A549 treated with ZK216348 at 1 μM for 4 hours (cell line): ENCODE measurements at places on chromosomes 13 and 19. TPM values are rescaled to one million over a fixed set of nuclear protein-coding genes. Genes with fewer than 3 reads are reported as not detected.

Gene ZNF135
- not detected in 5 replicates for total RNA-seq

Gene PABPC3
- total RNA-seq = 0.12 to 0.23 TPM (median 0.19 TPM) in 4 of 5 replicates, not detected in the other

Gene IGFL1
- total RNA-seq = 1.3 to 3.8 TPM (median 2.4 TPM) in 5 replicates

Gene C19orf85
- total RNA-seq = not detected in 5 replicates

Gene PSG2
- total RNA-seq = not detected in 5 replicates

Gene NLRP5
- total RNA-seq = not detected in 5 replicates

Gene ENOX1
- total RNA-seq = 0.87 to 1.4 TPM (median 1.0 TPM) in 5 replicates

Gene S1PR4
- 0.09 to 0.20 TPM (median 0.17 TPM) in 4 of 5 replicates, not detected in the other for total RNA-seq

Gene TMEM238
- total RNA-seq = 2.3 to 14.6 TPM (median 11.3 TPM) in 5 replicates

Gene TMEM38A
- total RNA-seq = 0.22 to 1.6 TPM (median 1.2 TPM) in 5 replicates

Gene NUP62
- 60.3 to 101 TPM (median 94.7 TPM) in 5 replicates for total RNA-seq
